Placental pericyte (primary cell): ENCODE measurements at places on chromosomes 7 and 10. TPM values are rescaled to one million over a fixed set of nuclear protein-coding genes. Genes with fewer than 3 reads are reported as not detected.

The ATOH7 gene
- not detected in 2 replicates for total RNA-seq

The HMX3 gene
- total RNA-seq: not detected in 2 replicates

The TMEM26 gene
- 1.1 and 6.2 TPM in 2 replicates for total RNA-seq

The FAM13C gene
- total RNA-seq: under 0.01 and 0.14 TPM in 2 replicates

The EN2 gene
- not detected in 2 replicates for total RNA-seq

The LLCFC1 gene
- total RNA-seq: not detected in 2 replicates

The ZNF804B gene
- total RNA-seq: not detected in 2 replicates

The HOXA4 gene
- 0.29 TPM in 1 of 2 replicates, not detected in the other for total RNA-seq

The MMP21 gene
- not detected in 2 replicates for total RNA-seq

The CCDC146 gene
- total RNA-seq: 1.0 and 1.3 TPM in 2 replicates

The MSS51 gene
- 1.5 and 1.9 TPM in 2 replicates for total RNA-seq

The OR2A42 gene
- not detected in 2 replicates for total RNA-seq

The CLRN3 gene
- total RNA-seq: not detected in 2 replicates

The CHST15 gene
- 6.3 and 15.9 TPM in 2 replicates for total RNA-seq

The FAM241B gene
- total RNA-seq: not detected in 2 replicates

The ACBD7 gene
- total RNA-seq: 0.72 TPM in 1 of 2 replicates, not detected in the other

The ZNF365 gene
- total RNA-seq: 0.88 and 7.0 TPM in 2 replicates

The NKX2-3 gene
- not detected in 2 replicates for total RNA-seq

The PNLIPRP2 gene
- total RNA-seq: not detected in 2 replicates

The MMD2 gene
- not detected in 2 replicates for total RNA-seq

The PAPOLB gene
- under 0.01 and 0.14 TPM in 2 replicates for total RNA-seq

The PLOD3 gene
- total RNA-seq: 101 and 108 TPM in 2 replicates

The FAM237B gene
- not detected in 2 replicates for total RNA-seq

The CNPY4 gene
- 19.3 and 30.9 TPM in 2 replicates for total RNA-seq

The PLXNA4 gene
- under 0.01 and 1.9 TPM in 2 replicates for total RNA-seq

The PRPF18 gene
- total RNA-seq: 26.1 and 37.2 TPM in 2 replicates

The DHX32 gene
- 33.5 and 57.0 TPM in 2 replicates for total RNA-seq

The MINDY3 gene
- total RNA-seq: 32.8 and 38.9 TPM in 2 replicates
